Caco-2 (cell line): ENCODE measurements at places on chromosomes 2 and 18.

GRCh38 chr2:98252038-98252773 is 94.0 kb upstream of the CNGA3 start:
- DNase-seq = no peak

- no peak for DNase-seq
These were observed 25.7 kb downstream of the SGPP2 start for GRCh38 chr2:222450021-222450420.

DNA sequence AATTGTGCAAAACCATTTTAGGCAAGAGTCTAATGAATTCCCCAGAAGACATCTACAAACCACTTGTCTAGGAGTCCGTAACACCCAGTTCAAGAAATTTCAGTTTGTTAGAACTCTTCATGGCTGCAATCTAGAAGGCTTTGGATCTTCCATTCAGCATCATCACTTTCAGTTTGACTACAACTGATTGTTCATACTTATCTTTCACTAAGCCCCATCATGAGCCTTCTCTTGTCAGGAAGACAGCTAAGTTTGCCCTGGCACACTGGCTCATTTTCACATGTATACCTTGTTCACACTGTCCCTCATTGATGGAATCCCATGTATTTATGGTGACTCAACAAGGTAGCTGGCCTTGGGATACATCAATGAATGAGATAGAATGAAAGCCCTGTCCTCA is 898.4 kb upstream of the CELF4 start:
- no peak for DNase-seq

DNA sequence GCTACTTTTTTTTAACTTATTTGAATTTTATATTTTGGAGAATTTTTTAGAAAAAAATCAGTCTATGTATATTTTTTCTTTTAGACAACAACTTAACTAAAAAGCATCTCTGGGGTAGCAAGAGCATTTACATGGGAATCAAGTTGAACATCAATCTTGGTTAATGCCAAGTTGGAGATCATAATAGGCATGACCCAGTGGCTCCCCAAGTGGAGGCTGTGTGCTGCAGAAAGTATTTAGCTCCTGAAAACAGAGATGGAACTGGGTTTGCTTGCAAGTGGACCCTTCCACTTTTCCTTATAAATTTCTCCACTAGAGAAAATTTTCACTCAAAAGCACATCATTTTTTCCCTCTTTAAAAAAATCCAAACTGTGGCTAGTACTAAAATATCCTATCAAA is 23.9 kb upstream of the CAVIN2 start:
- no peak for DNase-seq

GRCh38 chr2:108244667-108245414 is 5.1 kb downstream of the SULT1C3 start:
- no peak for DNase-seq

- no peak for DNase-seq
These were observed 8.4 kb downstream of the PTPRM start for GRCh38 chr18:7575465-7576028.

GRCh38 chr2:172554352-172555271 is 1.3 kb upstream of the PDK1 start:
- DNase-seq = no peak

DNA sequence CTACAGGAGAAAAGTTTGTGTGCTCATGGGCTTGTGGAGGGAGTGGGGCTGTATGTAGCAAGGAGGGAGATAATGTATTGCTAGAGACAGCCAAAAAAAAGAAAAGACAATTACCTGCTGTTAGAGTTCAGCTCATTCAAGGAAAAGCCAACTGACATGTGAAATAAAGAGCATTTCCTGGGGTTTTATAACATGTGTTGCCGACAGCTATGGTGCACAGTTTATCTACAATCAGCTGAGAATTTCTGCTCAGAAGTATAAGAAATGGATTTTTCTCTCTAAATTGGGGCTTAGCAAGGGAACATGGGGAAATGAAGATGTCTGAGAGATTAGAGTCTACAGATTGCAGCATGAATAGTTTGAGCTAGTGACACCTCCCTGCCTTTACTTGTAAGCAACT is 674.1 kb downstream of the SUCLG1 start:
- no peak for DNase-seq

DNA sequence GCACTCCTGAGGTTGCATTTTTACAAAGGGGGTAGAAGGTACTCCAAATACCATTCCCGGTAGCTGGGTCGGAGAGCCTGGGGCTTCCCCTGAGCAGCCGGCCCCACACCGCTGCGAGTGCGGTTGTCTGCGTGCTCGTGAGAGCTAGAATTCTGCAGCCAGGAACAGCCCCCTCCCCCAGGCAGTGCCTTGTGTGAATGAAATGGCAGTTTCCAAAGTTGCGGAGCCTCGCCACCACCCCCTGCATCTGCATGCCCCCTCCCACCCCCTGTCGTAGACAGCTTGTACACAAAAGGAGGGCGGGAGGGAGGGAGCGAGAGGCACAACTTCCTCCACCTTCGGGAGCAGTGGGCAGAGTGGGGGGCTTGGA is 1.1 kb downstream of the MYCN start:
- DNase-seq = peak; percentile 73

GRCh38 chr2:229539628-229540027 is 174.7 kb downstream of the DNER start:
- no peak for DNase-seq

DNA sequence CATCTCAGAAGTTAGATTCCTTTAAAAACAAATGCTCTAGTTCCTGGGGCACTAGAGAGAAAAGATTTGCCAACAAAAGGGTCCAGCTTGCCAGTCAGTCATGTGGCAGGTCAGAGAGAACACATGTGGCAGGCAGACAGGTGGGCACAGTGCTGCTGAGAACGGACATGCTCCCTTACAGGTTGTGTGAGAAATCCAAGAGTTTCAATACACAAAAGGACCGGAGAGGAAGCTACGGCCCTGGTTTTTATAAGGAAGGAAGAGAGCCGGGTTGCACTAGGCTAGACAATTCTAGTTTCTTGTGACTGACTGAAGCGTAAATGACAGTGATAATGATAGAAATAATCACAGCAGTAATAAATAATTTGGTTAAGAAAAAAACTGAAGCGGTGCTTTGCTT is 18.3 kb downstream of the CDC42EP3 start:
- no peak for DNase-seq

DNA sequence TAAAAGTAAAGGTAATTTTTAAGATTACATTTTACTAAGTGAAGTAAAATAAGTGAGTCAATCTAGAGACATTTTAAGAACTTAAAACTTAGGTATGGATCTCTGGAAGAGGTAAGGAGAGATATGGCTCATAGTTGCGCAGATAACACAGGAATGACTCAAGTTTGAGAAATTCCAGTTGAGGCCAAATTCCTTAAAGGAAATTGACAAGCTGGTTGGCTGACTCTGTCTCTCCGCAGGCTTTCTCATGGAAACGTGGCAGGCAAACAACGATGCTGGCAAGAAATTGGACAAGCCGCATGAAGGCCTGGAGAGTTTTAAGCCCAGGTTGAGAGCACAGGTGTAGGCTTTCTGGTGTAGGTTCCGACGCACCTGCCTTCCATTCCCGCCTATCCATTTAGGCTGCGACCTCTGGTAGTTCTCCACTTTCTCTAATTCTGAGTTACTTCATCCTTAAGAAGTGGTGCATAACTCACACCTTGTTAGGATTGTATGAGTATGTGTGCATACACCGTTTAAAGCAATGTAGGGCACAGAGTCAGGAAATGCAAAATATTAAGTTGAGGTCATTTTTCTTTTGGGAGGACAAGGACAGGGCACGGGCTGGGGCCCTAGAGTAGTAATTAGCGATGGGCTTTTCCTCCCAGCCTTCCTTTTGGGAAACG is 589 bp upstream of the DAW1 start:
- DNase-seq = peak; percentile 58

DNA sequence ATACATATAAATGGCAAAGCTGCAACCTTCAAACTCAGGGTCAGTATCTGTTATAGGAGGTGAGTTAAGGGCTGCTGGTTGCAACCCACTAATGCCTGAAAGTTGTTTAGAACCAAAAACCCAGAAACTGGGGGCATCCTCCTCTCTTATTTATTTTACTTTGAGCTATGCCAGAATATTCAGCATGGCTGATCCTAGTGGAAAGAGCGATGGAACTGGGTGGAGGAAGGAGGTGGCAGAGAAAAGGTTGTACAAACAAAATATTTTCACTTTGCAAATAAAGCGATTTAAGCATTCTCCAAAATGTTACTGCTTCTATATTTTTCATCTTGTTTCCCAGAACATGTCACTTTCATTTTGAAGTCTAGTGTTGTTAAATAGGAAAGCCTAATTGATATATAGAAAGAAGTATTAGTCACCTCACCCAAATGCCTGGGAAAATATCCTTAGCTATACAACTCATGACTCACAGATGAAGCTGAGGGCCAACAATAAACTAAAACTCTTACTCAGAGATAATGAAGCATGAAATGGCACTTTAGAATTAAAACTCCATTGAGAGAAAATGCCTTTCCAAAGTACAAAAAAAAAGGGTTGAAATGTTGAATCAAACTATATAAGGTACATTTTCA is 251.4 kb upstream of the UBE2E3 start:
- no peak for DNase-seq

GRCh38 chr2:233384811-233385488 is 30.7 kb downstream of the DGKD start:
- DNase-seq = no peak

DNA sequence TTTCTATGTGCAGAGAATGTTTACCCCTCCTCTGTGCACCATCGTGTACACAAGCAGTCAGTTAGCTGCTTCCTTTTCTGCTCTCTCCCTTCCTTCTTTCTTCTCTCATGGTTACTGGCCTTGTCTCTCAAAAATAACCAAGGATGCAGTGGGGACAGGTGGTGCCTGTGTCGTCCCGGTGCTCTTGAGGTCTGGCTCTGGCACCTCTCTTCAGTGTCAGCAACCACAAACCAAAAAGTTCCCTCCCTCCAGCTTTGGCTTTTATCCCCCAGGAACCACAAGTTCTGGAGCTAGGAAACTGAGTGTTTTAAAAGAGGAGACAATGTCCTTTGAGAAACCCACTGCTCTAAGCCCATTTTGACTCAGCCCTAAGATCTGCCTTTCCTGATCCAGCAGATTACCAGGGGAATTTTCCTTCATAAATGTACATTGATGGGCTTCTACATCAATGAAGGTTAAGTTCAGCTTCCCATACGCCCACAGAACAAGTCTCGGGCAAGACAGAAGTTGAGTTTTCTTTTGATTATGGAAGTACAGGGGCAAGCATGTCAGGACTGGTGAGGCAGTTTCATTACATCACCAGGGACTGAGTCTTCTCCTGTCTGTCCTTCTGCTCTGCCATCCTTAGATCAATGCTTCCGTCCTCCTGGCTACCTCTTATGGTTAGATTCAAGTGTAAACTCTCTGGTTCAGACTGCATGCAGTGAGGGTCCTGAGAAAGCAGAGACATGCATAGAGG is 232.2 kb downstream of the SETBP1 start:
- no peak for DNase-seq

DNA sequence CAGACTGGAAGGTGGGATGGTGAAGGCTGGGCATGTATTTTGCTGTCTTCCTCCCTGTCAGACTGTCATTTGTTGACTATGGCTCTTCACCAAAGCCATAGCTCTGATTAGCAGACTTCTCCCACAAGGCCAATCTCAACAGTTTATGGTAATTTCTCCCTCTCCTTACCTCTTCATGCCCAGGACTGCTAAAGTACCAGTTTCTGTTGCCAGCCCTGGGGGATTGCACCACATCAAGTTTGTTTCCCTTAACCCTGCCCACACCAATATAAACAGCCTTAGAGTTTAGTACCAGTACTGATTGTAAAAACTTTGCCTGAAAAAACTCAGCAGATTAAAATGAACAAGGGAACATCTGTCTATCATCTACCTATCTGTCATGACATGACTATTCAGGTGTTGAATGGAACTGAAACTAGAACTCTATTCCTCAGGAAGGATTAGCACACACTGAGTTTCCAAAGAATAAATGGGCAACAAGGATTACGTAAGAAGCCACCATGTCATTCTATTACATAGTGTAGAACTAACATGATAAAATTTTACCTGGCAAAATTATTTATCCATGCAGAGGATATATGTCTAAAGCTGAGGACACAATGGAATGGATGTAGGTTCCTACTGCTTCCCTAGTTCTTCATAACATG is 13.7 kb downstream of the FEZ2 start:
- DNase-seq = no peak

- no peak for DNase-seq
These were observed 142.7 kb upstream of the ST6GAL2 start for GRCh38 chr2:107028661-107029060.

GRCh38 chr2:117058366-117058765 is 756.1 kb upstream of the DDX18 start:
- DNase-seq = no peak

- no peak for DNase-seq
These were observed 59.4 kb downstream of the CERS6 start for GRCh38 chr2:168515502-168515901.

- DNase-seq = no peak
These were observed 121.8 kb upstream of the ZBTB14 start for GRCh38 chr18:5417342-5417741.

- no peak for DNase-seq
These were observed 11.4 kb downstream of the EPAS1 start for GRCh38 chr2:46308629-46309028.

- DNase-seq = no peak
These were observed 29.7 kb downstream of the CHMP3 start for GRCh38 chr2:86533589-86533988.

- no peak for DNase-seq
These were observed 292.0 kb downstream of the STK39 start for GRCh38 chr2:167955264-167955906.

DNA sequence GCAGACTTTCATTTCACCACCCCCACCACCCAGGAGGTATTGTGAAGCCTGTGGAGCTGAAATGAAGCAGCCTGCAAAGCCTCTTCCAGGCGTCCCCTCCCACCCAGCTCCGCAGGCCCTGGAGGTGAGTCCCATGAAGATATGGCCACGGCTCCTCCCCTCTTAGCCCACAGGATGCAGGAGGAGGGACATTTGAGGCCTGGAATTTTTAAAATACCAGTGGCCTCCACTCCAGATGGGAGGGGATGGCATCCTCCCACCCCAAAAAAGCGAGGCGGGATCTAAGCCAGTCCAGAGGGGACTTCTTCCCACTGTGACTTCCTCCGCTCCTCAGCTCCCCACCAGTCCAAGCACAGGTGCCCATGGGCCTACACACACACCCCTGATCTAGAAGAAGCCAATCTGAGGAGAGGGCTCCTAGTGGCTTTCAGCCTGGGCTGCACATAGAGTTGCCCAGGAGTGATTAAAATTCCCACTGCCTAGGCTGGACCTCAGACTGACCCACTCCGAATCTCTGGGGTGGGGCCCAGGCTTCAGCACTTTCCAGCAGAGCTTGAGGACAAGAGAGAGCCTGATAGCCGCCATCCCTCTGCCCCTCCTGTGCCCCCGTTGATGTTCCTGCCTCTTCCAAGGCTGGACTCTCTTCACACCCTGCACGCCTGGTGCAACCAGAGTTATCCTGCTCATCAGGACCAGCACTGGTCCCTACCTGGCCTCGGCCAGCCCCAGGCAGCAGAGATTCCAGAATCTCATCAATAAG is 206.9 kb downstream of the TNS1 start:
- no peak for DNase-seq
